Adrenal gland (tissue), 19 donors: ENCODE measurements at places on chromosomes 7 and 10. TPM values are rescaled to one million over a fixed set of nuclear protein-coding genes. Genes with fewer than 3 reads are reported as not detected.

CC2D2B gene
- 0.96 TPM for total RNA-seq

KLLN gene
- 0.49 TPM for total RNA-seq

SCART1 gene
- 2.2 TPM for total RNA-seq

FUOM gene
- total RNA-seq = 47.9 TPM

MMP21 gene
- total RNA-seq = 0.11 TPM

MRLN gene
- total RNA-seq = not detected
